Activated naive CD8-positive, alpha-beta T cell treated with anti-CD3 and anti-CD28 coated beads for 36 hours (primary cell): ENCODE measurements at places on chromosomes 7 and 10. TPM values are rescaled to one million over a fixed set of nuclear protein-coding genes. Genes with fewer than 3 reads are reported as not detected.
A peak's percentile ranks its signal among the peaks of the same experiment; 100 is the strongest.

- no peak for DNase-seq
These were observed 52.4 kb upstream of the LRRC17 start for GRCh38 chr7:102860351-102860811.

- no peak for DNase-seq
These were observed 152.2 kb downstream of the CRPPA start for GRCh38 chr7:16268821-16269768.

DNA sequence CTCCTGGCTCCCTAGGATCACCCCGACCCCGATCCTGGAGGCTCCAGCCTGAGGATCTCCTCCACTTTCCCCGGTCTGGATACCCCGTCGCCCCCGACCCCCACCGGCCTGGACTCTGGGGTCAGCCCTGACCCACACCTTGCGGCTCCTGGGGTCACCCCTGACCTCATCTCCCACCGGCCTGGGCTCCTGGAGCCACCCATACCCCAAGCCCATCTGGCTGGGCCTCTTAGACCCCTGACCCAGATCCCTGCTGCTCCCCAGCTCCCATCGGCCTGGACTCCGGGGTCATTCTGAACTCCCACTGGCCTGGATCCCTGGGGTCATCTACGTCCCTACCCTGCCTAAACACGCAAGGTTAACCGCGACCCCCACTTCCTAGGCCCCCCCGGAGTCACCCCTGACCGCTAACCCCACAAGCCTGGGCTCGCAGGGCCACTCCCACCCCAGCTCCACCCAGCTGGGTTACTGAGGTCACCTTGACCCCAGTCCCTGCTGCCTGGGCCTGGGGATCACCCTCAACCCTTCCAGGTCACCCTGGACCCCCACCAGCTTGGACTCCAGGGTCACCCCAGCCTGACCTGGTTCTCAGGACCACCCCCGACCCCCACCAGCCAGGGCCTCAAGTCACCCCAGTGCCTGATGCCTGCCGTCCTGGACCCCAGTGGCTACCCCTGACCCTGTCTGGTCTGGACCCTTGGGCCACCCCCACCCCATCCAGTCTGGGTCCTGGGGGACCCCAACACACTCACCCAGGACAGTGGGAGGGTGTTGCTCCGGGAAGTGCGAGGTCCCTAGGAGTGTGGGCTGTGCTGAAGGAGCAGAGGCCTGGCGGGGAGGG lies 1.2 kb downstream of the FOXK1 start:
- DNase-seq, result peak; percentile 22

- no peak for DNase-seq
These were observed 280.5 kb downstream of the IPMK start for GRCh38 chr10:57987055-57987721.

DNA sequence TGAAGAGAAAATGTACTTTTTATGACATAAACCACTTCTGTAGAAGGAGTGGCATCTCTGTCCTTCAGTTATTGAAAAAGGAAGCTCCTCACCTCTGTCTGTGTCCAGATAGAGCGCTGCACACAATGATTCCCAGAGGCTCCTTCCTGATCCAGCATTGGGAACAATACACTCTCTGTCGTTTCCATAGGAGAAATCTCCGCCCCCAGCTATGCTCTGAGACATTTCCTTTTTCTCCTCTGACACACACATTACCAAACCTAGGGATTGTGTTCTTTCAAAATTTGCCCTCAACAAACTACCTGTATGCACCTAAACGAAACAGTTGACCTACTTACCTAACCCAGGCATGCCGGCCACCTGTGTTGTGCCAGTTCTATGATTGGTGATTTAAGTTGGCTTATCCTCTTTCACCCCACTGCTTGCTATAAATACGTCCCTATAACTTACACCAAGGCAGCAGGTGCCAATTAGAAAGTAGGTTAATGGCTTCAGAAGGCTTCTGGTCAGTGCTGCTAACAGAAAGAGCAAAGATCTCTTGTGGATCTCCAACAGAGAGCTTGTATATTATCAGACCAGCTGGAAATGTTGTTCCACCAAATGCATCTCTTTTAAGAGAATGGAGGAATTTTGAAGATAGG lies 140.1 kb upstream of the JCAD start:
- no peak for DNase-seq

DNA sequence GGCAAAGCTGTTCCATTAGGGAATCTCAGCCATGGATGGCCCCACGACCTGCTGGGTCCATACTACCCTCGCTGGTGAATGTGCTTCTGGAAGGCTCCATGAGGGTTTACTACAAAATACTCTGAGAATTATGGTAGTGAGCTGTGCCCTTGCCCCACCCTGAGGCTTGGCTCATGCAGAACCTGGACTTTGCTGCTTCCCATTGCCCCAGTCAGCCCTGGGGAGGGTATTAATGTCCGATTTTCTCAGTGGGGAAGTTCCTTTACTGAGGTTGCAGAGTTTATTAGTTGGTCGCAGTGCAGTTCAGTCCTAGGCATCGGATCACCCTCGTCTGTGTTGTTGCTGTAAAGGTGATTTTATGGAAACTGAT lies 310.1 kb downstream of the WDR37 start:
- DNase-seq, result no peak

The PHYHIPL gene
- total RNA-seq, result not detected

The MYL10 gene
- total RNA-seq, result not detected

The WIPF3 gene
- total RNA-seq, result not detected

The HOXA7 gene
- not detected for total RNA-seq

GRCh38 chr10:63521416-63522276 lies 445 bp downstream of the REEP3 start:
- DNase-seq, result peak; percentile 75

The UTF1 gene
- total RNA-seq, result not detected

The ATXN7L1 gene
- total RNA-seq, result 4.4 TPM

DNA sequence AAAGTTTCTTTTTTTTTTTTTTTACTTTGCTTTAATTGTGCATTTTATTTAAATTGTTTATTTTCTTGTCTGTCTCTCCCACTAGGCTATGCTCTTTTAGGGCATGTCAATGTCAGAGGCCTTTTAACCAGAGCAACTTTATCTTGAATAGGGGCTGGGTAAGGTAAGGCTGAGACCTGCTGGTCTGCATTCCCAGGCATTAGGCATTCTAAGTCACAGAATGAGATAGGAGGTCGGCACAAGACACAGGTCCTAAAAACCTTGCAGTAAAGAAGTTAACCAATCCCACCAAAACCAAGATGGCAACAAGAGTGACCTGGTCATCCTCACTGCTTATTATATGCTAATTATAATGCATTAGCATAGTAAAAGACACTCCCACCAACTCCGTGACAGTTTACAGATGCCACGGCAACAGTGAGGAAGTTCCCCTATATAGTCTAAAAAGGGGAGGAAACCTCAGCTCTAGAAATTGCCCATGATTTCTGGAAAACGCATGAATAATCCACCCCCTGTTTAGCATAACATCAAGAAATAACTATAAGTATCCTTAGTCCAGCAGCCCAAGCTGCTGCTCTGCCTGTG lies 47.0 kb upstream of the FRMD4A start:
- no peak for DNase-seq

GRCh38 chr7:105098863-105099515 lies 85.0 kb downstream of the KMT2E start:
- no peak for DNase-seq

The DLX5 gene
- not detected for total RNA-seq

The NUTM2B gene
- 0.37 TPM for total RNA-seq

DNA sequence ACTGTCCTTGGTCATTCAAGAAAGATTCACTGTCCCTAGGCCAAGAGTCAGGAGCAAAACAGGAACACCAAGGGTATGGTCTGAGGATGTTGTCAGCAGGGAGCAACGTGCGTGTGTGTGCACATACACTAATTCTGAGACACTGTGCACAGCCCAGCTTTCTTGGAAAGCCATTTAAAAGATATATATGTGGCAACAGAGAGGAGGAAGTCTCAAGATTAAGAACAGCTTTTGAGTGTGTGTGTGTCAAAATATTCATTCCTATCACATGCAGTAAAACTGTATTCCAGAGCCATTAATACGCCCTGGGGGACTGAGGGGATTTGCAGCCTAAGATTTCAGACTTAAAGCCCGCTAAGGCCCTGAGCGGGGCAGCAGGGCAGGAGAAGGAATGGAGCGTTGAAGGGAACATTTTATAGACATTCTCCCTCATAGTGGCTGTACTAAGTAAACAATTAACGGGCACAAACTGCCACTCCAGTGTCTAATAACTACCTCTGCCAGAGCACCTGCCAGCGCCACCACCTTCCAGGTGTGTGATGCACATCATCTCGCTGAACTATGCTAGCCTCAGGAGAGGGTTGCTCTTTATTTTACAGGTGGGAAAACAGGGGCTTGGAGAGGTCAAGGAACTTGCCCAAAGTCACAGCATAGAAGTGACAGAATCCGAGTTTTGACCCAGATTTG lies 2.0 kb downstream of the NOD1 start:
- no peak for DNase-seq

GRCh38 chr7:26061678-26062603 lies 90.1 kb upstream of the NFE2L3 start:
- DNase-seq, result peak; percentile 55

- DNase-seq, result no peak
These were observed 140.1 kb downstream of the ACTR3B start for GRCh38 chr7:152899548-152900109.

GRCh38 chr10:68721673-68722335 lies 765 bp downstream of the CCAR1 start:
- DNase-seq, result no peak

The NET1 gene
- total RNA-seq, result 30.6 TPM

The SLC13A1 gene
- not detected for total RNA-seq

The GPRIN2 gene
- not detected for total RNA-seq

The HTR7 gene
- not detected for total RNA-seq

DNA sequence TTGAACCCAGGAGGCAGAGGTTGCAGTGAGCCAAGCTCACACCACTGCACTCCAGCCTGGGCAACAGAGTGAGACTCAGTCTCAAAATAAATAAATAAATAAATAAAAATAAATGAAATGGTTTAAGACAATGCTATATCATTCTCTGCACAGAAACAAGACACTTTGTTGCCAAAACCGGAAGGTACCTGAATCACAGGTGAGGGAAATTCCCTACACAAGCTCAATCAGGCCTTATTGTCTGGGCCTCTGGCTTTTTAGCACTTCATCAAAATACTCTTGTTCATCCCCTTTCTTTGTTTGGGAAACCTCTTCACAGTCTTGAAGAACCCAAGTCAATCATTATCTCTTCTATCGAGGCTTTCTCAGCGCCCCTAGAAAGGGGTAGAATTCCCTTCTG lies 166.1 kb upstream of the NPSR1 start:
- DNase-seq, result no peak

The A1CF gene
- total RNA-seq, result not detected

GRCh38 chr10:3068201-3068967 lies 1.0 kb downstream of the PFKP start:
- DNase-seq, result peak; percentile 83

- no peak for DNase-seq
These were observed 366.9 kb downstream of the DNAJB6 start for GRCh38 chr7:157703534-157704195.

The CCAR1 gene
- total RNA-seq, result 112 TPM

DNA sequence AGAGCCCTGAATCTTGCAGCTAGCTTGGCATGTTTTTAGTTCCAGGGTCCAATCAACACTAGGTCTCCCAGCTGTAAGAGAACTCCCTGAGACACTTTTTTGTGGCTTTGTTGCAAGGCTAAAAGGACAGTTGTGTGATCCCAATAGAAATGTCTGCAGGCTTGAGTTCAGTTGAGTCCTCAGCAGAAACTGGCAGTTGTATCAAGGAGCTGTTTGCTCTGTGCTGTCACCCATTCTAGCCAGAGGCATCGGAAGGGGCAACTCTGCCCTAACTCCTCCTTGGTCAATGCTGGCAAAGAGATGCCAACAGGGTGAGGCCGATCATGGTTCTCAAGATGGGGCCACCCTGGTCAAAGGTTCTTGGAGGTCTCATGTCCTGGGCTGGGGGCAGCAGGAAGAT lies 224.1 kb downstream of the BUB3 start:
- DNase-seq, result no peak

The SPDYE8 gene
- not detected for total RNA-seq

The SAMD9L gene
- 18.6 TPM for total RNA-seq

The MPLKIP gene
- 36.8 TPM for total RNA-seq

- no peak for DNase-seq
These were observed 20.2 kb downstream of the MCU start for GRCh38 chr10:72712136-72712535.

The TET1 gene
- total RNA-seq, result 0.82 TPM

GRCh38 chr7:47400741-47401206 lies 181.1 kb downstream of the TNS3 start:
- no peak for DNase-seq

DNA sequence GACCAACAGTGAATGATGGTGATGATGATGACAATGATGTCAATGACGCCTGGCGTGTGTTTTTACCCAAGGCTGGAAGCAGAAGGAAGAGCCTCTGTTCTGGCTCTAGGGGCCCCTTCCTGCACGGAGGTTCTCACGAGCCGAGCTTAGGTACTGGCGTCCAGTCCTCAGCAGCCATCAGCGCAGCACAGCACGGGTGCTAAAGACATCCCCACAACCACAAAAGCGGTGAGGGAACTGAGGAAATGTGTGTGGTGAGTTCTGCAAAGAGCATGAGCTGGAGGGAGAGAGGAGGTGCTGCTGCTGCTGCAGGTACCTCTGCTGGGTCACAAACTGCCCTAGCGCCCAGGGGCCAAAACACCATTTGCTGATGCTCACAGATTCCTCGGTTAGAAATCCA lies 81.6 kb downstream of the SFMBT2 start:
- no peak for DNase-seq

The TRPV6 gene
- total RNA-seq, result not detected
